Suppressor macrophage treated with lipopolysaccharide for 4 hours (primary cell): ENCODE measurements at places on chromosomes 16 and 17.

DNA sequence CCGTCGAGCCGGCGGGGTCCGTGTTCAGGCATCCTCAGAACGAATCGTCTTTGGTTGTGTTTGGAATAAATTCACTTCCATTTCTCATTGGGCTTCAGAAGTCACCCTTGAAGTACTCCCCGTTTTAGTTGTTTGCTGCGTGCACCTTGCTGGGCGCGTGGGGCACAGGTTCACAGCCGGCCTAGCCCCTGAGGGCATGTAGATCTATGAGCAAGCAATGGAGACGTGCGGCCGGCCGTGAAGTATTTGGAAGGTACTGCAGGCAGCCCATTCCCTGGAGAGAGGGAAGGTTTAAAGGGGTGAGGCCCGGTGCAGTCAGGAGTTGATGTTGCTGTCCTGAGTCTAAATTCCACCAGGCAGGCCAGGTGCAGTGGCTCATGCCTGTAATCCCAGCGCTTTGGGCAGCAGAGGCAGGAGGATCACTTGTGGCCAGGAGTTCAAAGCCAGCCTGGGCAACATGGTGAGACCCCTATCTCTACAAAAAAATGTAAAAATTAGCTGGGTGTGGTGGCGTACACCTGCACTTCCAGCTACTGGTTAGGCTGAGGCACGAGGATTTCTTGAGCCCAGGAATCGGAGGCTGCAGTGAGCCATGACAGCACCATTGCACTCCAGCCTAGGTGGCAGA, 714 bp downstream of the ACSF3 start:
- no peak for DNase-seq

GRCh38 chr17:16007439-16007838, 7.8 kb downstream of the TTC19 start:
- no peak for DNase-seq

GRCh38 chr16:87000001-87000400, 317.2 kb downstream of the C16orf95 start:
- no peak for DNase-seq

DNA sequence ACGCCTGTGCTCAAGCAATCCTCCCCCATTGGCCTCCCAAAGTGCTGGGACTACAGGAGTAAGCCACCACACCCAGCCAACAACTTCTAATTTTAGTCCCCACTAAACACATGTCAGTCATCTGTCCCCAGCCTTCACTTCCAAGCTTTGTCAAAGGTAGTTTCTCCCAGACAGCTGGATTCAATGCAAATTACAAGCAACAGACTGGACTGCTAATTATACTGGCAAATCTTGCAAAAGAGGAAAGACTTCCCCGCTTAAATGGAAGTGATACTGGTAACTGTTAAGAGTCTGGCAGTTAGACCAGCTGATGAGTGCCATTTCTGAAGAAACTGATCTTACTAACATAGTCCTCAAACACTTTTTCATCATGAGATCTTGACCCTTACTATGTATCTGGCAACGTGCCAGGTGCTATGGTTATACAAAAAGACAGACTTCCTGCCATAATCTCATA, 8.2 kb upstream of the GGA2 start:
- DNase-seq = peak; percentile 87

DNA sequence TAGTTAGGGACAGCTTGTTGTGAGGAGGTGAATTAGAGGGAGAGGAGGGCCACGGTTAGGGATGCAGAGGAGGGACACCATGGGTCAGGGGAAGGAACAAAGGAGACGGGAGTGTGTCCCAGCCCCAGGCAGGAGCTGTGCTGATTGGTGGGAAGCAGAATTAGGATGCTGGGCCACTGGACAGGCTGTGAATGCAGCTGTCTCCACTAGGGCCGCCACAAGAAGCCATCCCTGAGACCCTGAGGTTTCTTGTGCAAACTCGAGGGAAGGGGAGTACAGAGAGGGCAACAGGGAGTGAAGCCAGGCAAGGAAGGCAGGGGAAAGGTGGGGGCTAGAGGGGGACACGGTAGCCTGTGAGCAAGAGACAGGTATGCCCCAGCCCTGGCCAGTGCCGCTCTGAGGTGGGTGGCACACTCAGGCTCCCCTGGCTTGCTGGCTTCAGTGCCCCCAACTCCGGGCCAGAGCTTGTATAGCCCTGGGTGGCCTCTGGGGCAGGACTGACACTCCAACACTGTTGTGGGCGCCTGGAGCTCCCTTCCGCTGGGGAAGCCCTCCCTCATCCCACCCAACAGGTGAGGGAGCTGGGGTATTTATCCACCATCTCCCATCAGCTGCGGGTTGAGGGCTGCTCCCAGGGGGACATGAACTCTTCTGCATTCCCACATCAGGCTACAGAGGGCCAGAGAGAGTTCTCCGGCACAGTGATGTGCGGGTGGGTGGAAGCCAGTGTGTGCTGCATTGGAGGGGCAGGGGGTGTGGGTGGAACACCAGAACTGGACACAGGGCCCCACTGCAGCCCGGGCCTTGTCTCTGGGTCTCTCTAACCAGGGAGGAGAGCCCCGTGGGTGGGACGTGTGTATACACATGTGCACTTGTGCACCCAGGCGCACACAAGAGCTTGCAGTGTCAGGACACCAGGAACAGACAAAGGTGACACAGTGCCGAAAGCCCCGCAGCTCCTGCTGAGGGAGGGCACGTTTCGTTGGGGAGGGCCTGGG, 8.3 kb upstream of the SPPL2C start:
- DNase-seq = no peak

GRCh38 chr17:38564869-38565268, 40.9 kb downstream of the SRCIN1 start:
- DNase-seq = no peak
